NCI-H2081 (cell line): ENCODE measurements at places on chromosomes 12 and 14.

- DNase-seq, result no peak
Observed at GRCh38 chr12:131101703-131102492, 148.2 kb downstream of the ADGRD1 start.

- no peak for DNase-seq
Observed at GRCh38 chr12:101238800-101239329, 28.8 kb upstream of the SLC5A8 start.

- DNase-seq, result no peak
Observed at GRCh38 chr14:104150136-104151025, 12.0 kb downstream of the KIF26A start.

DNA sequence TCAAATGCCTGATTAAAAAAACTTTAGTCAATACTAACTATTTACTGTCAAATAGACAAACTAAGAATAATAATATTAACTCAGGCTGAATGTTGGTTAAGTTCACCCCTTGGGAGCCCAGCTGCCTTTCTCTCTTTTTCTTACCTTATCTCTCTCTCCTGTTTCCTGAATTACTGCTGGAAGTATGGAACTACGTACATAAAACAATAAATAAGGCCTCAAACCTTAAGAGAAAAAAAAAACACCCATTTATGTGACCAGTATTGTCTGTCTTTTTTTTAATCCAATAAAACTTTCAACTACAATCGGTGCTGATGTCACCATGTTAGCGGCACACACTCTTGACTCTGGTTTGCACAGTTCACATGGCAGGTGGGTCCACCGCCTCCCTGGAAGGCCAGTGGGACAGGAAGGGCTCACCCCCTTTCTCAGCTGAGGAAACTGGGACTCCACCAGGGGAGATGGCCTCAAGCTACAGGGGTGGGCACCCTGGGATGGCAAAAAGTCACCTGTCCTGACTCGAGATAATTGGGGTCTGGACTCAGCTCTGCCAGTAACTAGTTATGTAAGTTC is 21.3 kb downstream of the BCL11B start:
- no peak for DNase-seq

DNA sequence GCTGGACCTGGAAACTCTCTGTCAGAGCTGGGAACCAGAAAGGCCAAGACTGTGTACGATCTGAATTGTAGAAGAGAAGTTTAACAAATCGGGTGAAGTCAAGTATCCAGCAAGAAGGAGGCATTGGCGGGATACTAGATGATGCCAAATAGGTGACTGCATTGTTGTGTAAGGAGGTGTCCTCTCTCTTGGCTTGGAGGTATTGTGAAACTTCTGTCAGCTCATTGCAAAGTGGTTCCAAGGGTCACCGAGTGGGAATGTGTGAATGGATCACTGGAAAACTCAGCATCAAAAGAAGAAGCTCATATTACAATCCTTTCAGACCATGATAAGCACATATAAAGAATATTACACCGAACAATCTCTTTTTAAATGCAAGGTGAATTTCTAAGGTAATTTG is 11.7 kb downstream of the NAV3 start:
- no peak for DNase-seq

DNA sequence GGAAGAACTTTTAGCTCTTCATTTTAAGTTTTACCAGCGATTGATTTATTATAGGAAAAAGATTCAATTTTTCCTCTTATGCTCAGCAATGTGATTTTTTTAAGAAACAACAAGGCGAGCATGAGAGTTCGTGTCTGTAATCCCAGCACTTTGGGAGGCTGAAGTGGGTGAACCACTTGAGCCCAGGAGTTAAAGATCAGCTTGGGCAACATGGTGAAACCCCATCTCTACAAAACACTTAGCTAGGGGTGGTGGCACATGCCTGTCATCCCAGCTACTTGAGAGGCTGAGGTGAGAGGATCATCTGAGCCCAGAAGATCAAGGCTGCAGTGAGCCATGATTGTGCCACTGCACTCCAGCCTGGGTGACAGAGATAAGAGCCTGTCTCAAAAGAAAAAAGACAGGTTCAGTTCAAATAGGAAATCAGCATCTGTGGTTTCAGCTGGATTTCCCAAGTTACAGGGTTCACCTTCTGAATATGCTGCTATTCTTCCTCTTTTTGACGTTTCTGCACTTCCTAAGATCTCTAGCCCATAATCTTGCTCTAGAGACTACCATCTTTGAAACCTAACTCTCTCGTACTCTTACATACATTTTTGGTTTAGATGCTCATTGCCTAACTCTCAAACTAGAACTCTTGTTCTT is 274.7 kb downstream of the SEC23A start:
- no peak for DNase-seq

DNA sequence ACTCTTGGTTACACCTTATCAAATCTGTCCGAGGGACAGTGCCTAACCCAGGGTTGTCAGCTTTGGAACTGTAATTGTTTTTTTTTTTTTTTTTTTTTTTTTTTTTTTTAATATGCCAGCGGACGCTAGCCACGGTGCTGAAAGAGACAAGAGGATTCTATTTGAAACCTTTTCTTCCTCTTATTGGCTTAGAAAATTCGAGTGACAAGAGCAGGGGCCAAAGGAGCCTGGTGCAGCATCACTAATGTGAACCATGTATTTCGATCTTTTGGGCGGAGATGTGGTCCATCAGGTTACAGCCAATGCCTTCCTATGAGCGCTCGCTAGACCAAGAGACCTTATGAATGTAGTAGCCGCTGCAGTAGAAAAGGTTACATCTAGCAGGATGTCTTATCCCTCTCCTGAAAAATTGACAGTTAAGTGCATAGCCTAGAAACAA is 922 bp downstream of the PTPRR start:
- DNase-seq, result peak; percentile 1

DNA sequence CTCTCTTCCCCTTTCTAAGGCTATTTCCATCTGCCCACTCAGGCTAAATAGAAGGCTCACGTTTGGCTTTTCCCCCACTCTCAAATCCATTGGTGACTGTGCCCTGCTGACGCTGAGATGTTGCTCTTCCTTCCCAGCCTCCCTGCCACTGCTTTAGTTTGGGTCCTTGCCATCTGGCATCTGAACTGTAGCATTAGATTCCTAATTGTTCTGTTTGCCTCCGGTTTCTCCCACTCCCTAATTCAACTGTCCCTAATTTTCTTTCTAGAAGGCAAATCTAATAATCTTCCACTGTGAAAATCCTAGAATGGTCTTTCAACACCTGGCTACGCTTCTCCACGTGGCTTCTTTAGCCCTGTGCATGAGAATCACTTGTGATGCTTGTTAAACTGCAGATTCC is 37.6 kb upstream of the SMOC1 start:
- peak; percentile 96 for DNase-seq

GRCh38 chr12:102010265-102010994 is 51.4 kb downstream of the WASHC3 start:
- no peak for DNase-seq

DNA sequence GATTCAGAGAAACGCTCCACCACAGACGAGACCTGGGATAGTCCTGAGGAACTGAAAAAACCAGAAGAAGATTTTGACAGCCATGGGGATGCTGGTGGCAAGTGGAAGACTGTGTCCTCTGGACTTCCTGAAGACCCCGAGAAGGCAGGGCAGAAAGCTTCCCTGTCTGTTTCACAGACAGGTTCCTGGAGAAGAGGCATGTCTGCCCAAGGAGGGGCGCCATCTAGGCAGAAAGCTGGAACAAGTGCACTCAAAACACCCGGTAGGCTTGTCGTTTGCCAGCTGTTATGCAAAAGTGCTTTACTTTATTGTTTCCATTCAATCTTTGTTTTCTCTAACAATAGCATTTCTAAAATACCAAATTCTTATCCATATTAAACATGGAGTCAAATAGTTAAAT is 287.3 kb downstream of the NAV3 start:
- DNase-seq, result no peak

DNA sequence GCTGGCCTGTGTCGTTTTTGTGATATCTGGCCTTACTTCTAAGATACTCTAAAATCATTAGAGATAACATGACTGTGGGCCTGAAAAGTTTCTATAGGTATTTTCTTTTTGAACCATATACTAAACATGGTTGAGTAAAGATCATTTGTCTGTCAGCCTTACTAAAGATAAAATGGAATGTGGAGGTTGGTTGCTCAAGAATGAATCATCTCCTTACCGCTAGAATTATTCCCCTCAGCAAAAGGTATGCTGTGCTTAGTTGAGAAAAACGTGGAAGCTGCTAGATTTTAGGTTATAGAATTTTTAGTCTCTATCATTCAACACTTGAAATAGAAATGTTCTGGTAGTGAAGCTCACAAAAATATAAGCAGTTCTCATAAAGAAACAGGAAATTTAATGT is 407.3 kb downstream of the AEBP2 start:
- DNase-seq, result no peak

GRCh38 chr14:50733494-50733893 is 65.4 kb upstream of the SAV1 start:
- no peak for DNase-seq

DNA sequence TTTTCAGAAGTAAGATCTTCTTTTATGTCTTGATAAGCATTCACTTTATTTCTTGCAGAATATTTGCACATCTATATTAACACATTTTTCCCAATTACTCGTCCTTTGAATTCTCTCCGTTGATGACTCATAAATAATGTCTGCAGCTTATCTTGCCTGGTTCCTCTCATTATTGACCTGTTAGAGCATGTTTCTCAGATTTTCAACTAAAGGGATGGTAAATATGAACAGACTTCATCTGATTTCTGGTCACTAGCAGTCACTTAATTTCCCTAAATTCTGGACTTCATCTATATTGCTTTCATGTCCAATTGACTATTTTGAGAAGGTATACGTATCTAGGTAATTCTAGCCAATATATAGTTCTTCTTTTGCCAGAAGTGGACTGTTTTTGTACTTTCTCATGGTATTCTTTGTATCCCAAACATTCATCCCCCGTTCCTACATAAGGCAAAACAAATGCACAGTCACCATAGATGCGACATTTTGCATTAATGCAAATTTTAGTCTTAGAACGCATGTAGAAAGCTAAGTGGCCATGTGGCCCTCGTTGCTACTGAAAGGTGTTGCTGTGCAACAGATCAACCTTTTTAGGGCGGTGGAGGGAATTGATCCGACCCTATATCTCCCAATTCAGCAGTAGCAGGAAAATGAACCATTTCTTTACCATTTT is 6.2 kb downstream of the PIK3C2G start:
- no peak for DNase-seq

- DNase-seq, result peak; percentile 67
Observed at GRCh38 chr14:75982266-75983018, 647 bp upstream of the TGFB3 start.

- DNase-seq, result no peak
Observed at GRCh38 chr12:54355104-54355815, 9.0 kb downstream of the GPR84 start.

DNA sequence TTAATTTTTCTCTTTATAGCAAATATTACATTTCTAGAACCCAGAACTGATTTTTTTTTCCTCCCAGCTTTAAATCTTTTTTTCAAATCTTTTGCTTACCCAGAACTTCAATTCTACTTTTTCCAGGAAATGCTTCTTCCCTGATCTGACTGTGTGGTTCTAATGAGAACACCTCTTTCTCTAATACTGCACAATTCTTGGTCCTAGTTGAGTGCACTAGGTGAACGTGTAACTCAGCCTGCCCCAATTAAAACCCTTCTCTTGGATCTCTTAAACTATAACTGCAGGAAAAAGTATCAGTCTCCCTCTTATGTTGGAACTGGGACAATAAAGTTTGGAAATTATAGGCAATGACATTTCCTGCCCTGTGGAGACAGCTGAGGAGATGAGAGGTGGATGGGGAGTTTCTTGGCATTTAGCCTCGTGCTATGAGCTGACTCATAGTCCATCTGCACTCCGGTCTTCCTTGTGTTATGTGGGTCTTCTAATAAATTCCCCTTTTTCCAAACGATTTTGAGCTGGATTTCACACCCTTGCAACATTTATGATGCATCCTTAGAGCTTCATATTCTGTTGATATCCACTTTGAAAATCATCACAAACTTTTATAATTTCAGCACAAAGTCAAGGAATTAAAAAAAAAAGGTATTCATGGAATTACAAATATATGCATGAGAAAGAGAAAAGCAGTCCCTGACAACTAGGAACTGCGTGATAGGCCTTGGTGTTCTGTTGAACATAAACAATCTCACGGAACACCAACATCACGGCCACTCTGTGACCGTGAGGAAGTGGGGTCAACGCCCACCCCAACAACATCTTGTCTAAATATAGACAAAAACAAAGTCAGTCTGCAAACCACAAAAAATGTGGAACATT is 52.4 kb downstream of the BRMS1L start:
- no peak for DNase-seq

GRCh38 chr12:69580074-69580473 is 5.2 kb upstream of the CCT2 start:
- no peak for DNase-seq

DNA sequence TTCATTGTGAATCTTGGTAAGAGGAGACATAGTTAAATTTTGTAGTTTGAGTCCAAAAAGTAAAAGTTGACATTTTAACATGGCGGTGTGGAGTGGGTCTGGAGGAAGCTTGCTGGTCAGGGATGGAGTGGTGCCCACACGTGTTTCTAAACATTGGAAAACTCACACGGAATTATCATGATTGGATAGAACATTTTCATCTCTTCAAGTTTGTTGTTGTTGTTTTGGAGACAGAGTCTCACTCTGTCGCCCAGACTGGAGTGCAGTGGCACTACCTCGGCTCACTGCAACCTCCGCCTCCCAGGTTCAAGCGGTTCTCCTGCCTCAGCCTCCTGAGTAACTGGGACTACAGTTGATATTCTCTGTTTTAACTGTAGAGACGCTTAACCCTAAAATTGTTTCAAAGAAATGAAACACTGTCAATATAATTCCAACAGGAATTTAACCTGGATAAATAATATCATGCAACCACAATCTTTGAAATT is 502 bp upstream of the MBIP start:
- no peak for DNase-seq

DNA sequence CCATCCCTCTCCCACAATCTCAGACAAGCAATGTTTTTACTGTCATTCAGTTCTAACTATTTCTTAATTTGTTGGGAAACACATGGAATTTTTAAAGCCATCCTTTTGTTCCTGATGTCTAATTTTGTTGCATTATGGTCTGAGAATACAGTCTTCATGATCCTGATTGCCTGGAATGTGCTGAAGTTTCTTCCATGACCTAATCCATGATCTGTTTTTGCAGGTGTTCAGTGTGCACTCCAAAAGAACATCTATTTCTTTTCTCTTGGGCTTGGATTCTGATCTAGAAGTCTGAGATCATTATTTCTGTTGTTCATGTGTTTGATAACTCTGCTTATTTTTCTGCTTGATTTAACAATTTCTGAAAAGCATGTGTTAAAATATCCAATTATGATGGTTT is 43.2 kb upstream of the PHC1 start:
- no peak for DNase-seq

GRCh38 chr14:76936483-76936882 is 92.0 kb downstream of the IRF2BPL start:
- DNase-seq, result no peak

GRCh38 chr12:47995981-47996401 is 8.3 kb downstream of the COL2A1 start:
- peak; percentile 32 for DNase-seq
